LHCN-M2 (cell line): ENCODE measurements at places on chromosomes 16 and 17. TPM values are rescaled to one million over a fixed set of nuclear protein-coding genes. Genes with fewer than 3 reads are reported as not detected.

The MFSD11 gene
- total RNA-seq, result 30.5 and 31.0 TPM in 2 replicates

The SP6 gene
- not detected in 2 replicates for total RNA-seq

The SDK2 gene
- under 0.01 TPM in 1 of 2 replicates, not detected in the other for total RNA-seq

DNA sequence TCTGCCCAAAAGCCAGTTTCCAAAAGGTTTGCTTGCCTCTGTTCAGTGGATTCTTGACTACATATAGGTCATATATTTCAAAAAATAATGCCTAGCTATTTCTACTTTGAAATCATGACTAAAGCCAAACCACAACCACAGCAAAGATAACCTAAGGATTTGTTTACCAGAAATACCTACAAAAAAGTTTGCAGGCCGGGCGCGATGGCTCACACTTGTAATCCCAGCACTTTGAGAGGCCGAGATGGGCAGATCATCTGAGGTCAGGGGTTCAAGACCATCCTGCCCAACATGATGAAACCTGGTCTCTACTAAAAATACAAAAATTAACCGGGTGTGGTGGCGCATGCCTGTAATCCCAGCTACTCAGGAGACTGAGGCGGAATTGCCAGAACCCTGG is 15.2 kb downstream of the CARHSP1 start:
- no peak for DNase-seq
